ENCODE measurements at places on chromosomes 2 and 18.

GRCh38 chr18:36564841-36565240 is 264.0 kb downstream of the TPGS2 start:
- no peak for DNase-seq

- no peak for DNase-seq
Measured at GRCh38 chr2:227388537-227389011, 825 bp upstream of the SCYGR1 start.

DNA sequence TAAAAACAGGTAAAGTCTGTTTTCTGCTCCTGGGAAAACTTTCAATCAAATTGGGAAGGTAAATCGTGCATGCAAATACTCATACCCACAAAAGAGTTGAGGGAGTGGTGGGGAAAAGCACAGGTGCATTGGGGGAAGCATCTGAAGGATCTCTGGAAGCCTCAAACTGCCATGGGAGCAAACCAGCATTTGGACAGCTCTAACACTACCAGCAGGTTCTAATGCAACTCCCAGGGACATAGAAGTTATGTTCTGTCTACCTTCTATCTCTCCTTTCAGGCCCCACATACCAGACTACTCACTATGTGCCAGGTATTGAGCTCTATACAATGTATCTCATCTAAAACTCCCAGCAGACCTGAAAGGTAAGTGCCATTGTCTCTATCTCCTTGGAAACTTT is 933.7 kb downstream of the NRXN1 start:
- DNase-seq, result no peak

- no peak for DNase-seq
Measured at GRCh38 chr2:221289389-221289788, 282.7 kb downstream of the EPHA4 start.

- no peak for DNase-seq
Measured at GRCh38 chr18:321865-322467, 54.1 kb upstream of the THOC1 start.

DNA sequence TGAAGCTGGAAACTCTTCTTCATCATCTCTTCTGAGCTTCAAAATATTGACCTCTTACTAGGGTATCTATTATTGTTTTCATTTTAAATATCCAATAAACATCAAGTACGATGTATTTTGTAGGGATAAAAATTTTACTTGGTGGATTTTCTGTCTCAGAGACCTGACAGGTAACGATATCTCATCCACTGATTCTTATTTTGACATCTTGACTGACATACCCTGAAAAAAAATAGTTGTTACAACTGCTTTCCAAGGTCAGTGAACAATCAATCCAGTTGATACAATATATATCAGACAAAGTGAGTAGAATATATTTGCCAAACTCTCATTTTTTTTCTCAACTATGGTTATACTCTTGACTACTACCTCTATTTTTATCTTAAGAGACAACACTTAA is 963.7 kb upstream of the CDH2 start:
- no peak for DNase-seq

All from activated CD4-positive, CD25-positive, alpha-beta regulatory T cell (primary cell).